ENCODE measurements at places on chromosomes 4 and X. TPM values are rescaled to one million over a fixed set of nuclear protein-coding genes. Genes with fewer than 3 reads are reported as not detected.
A peak's percentile ranks its signal among the peaks of the same experiment; 100 is the strongest.

Gene PNMA5
- 0.08 TPM for total RNA-seq

Gene SOX3
- not detected for total RNA-seq

Gene STPG2
- not detected for total RNA-seq

Gene CLNK
- total RNA-seq, result not detected

Gene BEND2
- total RNA-seq, result not detected

Gene MAGEA8
- total RNA-seq, result not detected

- H3K36me3 ChIP-seq, result no peaks in the 10 kb centered on the region
- no peak overlapping the region for H3K27ac ChIP-seq
- H3K4me3 ChIP-seq, result no peak overlapping the region
- H3K27me3 ChIP-seq, result no peaks in the 10 kb centered on the region
- no peaks in the 10 kb centered on the region for H3K4me1 ChIP-seq
Observed at GRCh38 chrX:37755025-37755424, 24.8 kb upstream of the CYBB start.

- no peak overlapping the region for H3K4me3 ChIP-seq
- no peaks in the 10 kb centered on the region for H3K4me1 ChIP-seq
- no peak for DNase-seq
- 0 out of 2 replicates have a peak, but pooled peaks cover 2% of the 10 kb centered on the region for H3K36me3 ChIP-seq
- no peaks in the 10 kb centered on the region for H3K27me3 ChIP-seq
- no peak overlapping the region for H3K27ac ChIP-seq
Observed at GRCh38 chr4:182354867-182355266, 111.7 kb downstream of the TENM3 start.

- H3K4me3 ChIP-seq, result no peak overlapping the region
- DNase-seq, result no peak
- H3K4me1 ChIP-seq, result no peaks in the 10 kb centered on the region
- H3K27ac ChIP-seq, result no peak overlapping the region
- no peaks in the 10 kb centered on the region for H3K27me3 ChIP-seq
Observed at GRCh38 chr4:87375719-87376291, 15.2 kb downstream of the HSD17B11 start.

DNA sequence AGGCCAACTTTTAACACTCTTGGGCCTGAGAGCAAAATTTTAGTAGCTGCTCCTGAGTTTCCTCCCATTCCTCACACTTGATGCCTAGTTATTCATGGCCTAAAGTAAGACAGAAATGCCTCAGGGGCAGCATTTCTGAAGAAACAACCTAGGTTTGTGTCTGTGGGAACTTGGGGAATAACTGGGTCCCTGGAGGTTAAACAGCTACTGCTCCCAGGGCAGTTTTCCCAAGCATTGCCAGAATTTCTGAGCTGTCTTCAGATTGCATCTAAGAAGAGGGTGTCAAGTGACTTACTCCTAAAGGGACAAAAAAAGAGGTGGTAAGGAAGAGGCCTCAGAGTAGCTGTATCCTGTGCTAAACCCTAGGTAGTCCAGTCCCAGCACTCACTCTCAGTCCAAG is 130.8 kb upstream of the ACSL4 start:
- H3K27ac ChIP-seq, result no peak overlapping the region
- H3K4me3 ChIP-seq, result no peak overlapping the region
- no peaks in the 10 kb centered on the region for H3K36me3 ChIP-seq
- no peaks in the 10 kb centered on the region for H3K4me1 ChIP-seq

GRCh38 chr4:20565075-20565721 is 135.1 kb upstream of the PACRGL start:
- DNase-seq, result no peak
- H3K4me3 ChIP-seq, result no peak overlapping the region
- H3K27me3 ChIP-seq, result no peaks in the 10 kb centered on the region
- no peaks in the 10 kb centered on the region for H3K4me1 ChIP-seq
- no peak overlapping the region for H3K27ac ChIP-seq

DNA sequence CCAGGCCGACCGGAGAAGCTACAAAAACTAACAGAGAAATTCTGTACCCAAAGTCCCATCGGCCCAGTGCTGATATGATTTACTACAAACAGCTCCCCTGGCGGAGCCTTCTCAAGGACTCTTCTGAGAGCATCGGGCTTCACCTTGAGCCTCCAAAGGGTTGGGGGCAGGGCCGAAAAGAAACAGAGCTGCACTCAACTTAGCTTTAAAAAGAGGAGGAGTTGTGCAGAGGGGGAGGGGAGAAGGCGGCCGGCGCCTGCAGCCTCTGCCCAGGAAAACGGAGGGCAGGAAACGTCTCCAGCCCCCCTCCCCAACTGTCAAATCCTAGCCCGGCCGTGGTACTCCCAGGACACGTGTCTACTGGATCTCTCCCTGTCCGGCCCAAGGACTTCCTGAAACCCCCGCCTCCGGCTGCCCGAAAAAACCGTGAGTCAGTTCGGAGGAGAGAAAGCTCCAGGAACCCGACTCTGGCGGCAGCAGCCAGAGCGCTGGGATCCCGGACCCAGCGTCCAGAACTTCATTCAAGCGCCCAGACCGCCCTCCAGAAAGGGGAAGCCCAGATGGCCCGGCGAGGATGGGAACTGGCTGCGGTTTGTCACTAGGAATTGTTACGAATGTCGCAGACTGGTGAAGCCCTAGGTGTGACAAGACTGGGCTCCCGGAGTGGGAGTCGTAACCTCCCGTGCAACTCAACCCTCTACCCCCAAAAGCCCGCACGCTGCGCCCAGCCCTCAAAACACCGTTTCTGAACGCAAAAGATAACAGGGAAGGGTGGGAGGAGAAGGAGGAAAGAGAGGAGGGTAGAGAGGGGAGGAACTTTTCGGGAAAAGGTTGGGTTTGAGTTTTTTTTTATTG is 973 bp downstream of the ADAMTS3 start:
- peak overlapping the region; percentile 39 for H3K4me3 ChIP-seq
- no peaks in the 10 kb centered on the region for H3K36me3 ChIP-seq
- H3K27ac ChIP-seq, result no peak overlapping the region
- peaks cover 7% of the 10 kb centered on the region for H3K4me1 ChIP-seq

- no peaks in the 10 kb centered on the region for H3K36me3 ChIP-seq
- no peaks in the 10 kb centered on the region for H3K27me3 ChIP-seq
- H3K27ac ChIP-seq, result no peak overlapping the region
- H3K4me1 ChIP-seq, result peaks cover 14% of the 10 kb centered on the region
- DNase-seq, result no peak
- H3K4me3 ChIP-seq, result no peak overlapping the region
Observed at GRCh38 chr4:41366911-41367517, 110.3 kb downstream of the UCHL1 start.

GRCh38 chr4:128821151-128821550 is 11.7 kb downstream of the JADE1 start:
- DNase-seq, result no peak
- H3K27ac ChIP-seq, result no peak overlapping the region
- no peak overlapping the region for H3K4me3 ChIP-seq
- H3K4me1 ChIP-seq, result peaks cover 66% of the 10 kb centered on the region
- no peaks in the 10 kb centered on the region for H3K27me3 ChIP-seq

DNA sequence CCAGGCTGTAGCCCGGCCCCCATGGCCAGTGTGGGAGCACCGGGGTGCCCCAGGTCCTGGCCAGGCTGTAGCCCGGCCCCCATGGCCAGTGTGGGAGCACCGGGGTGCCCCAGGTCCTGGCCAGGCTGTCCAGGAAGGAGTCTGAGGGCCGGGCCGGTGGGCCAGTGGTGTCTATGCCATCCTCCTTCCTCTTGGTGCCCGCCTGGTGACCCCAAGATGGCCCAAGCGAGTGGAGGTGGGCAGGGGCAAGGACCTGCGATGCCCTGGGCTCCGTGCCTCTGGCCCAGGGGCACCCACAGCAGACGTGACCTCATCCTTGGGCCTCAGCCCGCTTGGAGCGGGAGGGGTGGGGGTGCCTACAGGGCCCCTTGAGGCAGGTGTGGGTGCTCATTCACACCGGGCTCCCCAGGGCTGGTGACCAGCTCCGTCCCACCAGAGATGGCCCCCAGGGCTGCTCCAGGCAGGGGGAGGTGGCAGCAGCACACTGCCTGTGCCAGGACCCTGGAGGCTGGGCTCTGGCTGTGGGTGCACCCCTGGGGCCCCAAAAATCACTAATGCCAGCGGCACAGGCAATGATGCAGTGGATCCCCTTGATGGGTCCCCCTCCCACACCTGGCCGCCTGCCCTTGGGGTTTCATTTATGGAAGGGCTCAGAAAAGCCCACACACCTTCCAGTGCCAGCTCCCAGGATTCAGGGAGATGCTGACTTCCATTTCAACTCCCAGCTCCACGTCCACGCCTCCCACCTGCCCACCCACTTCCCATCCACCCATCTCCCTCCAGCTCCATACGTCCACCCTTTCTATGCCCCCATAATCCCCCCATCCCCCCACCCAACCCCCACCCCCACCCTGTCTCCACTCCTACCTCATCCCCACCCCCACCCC is 35.8 kb downstream of the TACC3 start:
- no peak overlapping the region for H3K27ac ChIP-seq
- H3K4me3 ChIP-seq, result no peak overlapping the region
- H3K36me3 ChIP-seq, result no peaks in the 10 kb centered on the region

DNA sequence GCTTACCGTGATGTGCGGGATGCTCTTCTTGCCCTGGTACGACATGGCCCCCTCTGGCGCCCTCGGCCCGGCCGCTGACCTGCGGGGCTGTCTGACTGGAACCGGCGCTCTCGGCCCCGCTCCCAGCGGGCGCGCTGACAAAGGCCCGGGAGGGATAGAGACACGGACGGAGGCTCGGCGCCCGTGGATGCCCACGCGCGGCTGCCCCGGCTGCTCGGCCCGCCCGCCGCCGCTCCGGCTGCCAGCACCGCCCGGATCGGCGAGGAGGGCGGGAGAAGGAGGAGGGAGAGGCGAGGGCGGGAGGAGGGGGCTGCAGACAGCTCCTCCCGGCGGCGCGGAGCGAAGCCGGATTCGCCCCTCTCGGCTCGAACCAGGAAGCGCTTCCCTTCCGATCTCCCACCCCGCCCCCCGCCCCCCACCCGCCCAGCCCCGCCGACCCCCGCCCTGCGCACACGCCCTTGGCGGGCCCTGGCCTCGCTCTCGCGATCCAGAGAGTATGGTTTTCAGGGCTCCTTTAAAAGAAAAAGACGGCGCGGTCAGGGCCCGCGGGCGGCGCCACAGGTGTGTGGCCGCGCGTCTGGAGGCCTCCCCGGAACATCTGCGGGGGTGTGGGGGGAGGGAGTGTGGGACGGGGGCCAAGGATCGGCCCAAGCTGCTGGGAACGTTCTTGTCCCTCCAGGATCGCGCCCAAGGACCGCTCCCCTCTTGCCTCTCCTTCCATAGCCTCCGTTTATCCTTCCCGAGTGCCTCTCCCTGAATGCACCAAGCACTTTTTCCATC is 4.5 kb downstream of the CRMP1 start:
- no peak overlapping the region for H3K4me3 ChIP-seq
- H3K27ac ChIP-seq, result no peak overlapping the region
- no peaks in the 10 kb centered on the region for H3K36me3 ChIP-seq
- H3K4me1 ChIP-seq, result no peaks in the 10 kb centered on the region
- DNase-seq, result no peak
- peaks cover 11% of the 10 kb centered on the region for H3K27me3 ChIP-seq

- H3K4me3 ChIP-seq, result no peak overlapping the region
- no peak for DNase-seq
- H3K27me3 ChIP-seq, result no peaks in the 10 kb centered on the region
- no peaks in the 10 kb centered on the region for H3K4me1 ChIP-seq
- H3K36me3 ChIP-seq, result no peaks in the 10 kb centered on the region
- H3K27ac ChIP-seq, result no peak overlapping the region
Observed at GRCh38 chr4:106767991-106768390, 268.1 kb downstream of the DKK2 start.

- H3K4me1 ChIP-seq, result no peaks in the 10 kb centered on the region
- no peak for DNase-seq
- H3K36me3 ChIP-seq, result no peaks in the 10 kb centered on the region
- H3K27me3 ChIP-seq, result peaks cover 4% of the 10 kb centered on the region
- H3K27ac ChIP-seq, result no peak overlapping the region
Observed at GRCh38 chr4:77624213-77624612, 18.6 kb downstream of the CXCL13 start.

GRCh38 chr4:7186031-7186430 is 6.3 kb upstream of the SORCS2 start:
- no peak overlapping the region for H3K27ac ChIP-seq
- no peaks in the 10 kb centered on the region for H3K36me3 ChIP-seq
- no peak for DNase-seq
- H3K4me1 ChIP-seq, result no peaks in the 10 kb centered on the region
- H3K4me3 ChIP-seq, result no peak overlapping the region

DNA sequence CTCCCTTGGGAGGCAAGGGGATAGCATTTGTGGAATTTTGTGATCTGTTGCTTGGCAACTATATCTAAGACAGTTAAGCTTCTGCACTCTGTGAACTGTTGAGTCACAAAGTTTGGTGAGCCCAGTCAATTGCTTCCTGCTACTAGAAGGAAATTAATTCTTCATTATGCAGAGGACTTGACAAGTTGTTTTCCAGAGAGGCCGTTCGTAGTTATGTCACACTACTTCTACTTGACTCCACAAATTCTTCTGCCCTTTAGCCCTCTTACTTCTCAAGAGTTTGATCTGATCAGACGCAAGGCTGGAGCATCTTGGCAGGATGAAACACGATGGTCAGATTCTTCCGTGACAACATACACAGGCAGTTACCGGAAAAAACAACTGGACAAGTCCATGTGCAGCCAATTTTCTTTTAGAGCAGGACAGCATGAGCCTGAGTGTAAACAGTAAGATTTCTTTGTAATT is at the start of gene C4orf51:
C4orf51 (plus strand) TSS at position 156 of the 465 bp plus-strand sequence; CDS start at position 214, 58 bp downstream.
- H3K27ac ChIP-seq, result peak within 1 kb of the TSS; percentile 40
- no peaks in the 10 kb centered on the region for H3K36me3 ChIP-seq
- peaks cover 18% of the 10 kb centered on the region for H3K4me1 ChIP-seq

DNA sequence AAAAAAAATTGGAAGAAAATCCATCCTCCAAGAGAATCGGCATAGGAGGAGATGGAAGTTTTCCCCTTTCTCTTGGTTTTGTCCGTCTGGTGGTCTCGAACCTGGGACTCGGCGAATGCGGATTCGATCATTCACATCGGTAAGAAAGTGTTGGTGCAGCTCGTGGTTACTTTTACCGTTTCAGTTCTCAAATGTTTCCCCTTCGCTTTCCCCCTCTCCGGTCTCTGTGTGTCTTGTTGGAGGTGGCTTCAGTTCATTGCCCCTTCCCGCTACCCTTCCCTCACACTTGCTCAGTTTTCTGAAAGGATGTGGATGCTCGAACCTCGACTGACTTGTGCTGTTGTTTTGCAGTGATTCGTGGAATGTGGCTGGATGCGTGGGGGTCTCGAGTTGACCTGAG is 840 bp downstream of the GRID2 start:
- H3K4me3 ChIP-seq, result no peak overlapping the region
- H3K27ac ChIP-seq, result no peak overlapping the region
- H3K36me3 ChIP-seq, result no peaks in the 10 kb centered on the region

DNA sequence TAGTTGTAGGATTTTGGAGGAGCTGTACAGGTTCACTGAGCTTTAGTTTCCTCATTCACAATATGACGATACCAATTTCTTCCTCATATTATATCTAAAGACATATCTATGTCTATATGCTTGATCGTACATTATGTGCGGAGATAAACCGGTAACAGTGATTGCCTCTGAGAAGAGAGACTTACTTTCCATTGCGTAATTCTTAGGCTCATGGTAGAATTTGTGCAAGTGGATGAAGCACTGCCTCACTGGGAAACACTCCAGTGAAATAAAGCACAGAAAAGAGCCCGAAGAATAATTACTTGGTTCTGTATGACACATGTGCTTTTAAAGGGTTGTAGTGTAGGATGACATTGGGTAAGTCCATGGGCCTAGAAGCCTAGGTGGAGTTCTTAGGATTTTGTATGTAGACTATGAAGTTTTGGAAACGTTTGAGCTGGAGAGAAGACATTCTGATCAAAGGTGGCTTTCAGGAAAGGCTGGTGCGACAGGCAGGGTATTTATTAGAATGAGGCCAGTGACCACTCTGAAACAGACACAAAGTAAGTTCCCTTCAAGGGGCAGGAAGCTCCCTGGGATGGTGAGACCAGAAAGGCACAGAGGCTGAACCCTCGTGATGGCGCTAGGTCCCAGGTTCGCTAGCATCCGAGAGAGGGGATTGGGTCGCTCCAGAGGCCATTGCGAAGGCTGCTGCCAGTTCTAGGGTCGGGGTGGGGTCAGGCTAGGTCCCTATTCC is 649 bp upstream of the VBP1 start:
- H3K27ac ChIP-seq, result peak overlapping the region; percentile 90
- peak overlapping the region; percentile 85 for H3K4me3 ChIP-seq
- no peaks in the 10 kb centered on the region for H3K36me3 ChIP-seq
- no peak for DNase-seq
- H3K4me1 ChIP-seq, result peaks cover 6% of the 10 kb centered on the region
